ENCODE measurements at places on chromosomes 7 and 10.

- no peak for DNase-seq
Measured at GRCh38 chr10:118047157-118047719, 497 bp upstream of the RAB11FIP2 start.

DNA sequence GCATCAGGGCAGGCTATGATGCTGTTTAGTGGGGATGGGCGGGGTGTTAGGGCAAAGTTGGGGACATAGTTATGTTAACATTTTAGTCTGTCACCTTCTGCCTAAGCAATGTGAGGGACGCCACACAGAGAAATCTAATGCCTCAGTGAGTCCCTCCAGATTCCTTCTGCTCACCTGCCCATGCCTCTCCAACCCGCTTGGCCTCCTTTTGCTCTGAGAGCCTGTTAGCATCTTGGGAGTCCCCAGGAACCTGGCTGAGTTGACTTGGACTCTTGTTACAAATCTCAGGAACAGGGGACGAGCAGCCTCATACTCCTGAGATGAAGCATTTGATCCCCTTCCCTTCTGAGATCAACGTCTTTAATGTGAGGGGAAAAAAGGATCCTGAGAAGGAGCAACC lies 336.8 kb downstream of the CCSER2 start:
- DNase-seq, result no peak

DNA sequence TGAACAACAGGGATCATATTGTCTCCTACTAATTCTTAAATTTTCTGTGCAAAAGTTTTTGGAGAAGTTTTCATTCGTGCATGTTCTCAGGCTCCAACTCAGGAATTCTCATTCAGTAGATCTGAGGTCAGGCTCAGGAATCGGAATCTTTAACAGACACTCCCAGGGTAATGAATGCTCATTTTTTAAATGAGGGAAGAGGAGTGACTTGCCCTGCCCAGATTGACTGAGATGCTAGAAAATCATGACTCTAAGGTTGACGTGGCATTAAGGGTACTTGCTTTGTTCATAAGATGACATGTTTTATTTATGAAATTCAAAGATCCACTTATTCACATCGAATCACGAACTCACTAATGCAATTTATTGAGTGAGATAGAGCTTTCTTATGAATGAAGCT lies 196.6 kb upstream of the NPVF start:
- DNase-seq, result no peak

- no peak for DNase-seq
Measured at GRCh38 chr7:92044148-92044547, 90.1 kb downstream of the CYP51A1 start.

DNA sequence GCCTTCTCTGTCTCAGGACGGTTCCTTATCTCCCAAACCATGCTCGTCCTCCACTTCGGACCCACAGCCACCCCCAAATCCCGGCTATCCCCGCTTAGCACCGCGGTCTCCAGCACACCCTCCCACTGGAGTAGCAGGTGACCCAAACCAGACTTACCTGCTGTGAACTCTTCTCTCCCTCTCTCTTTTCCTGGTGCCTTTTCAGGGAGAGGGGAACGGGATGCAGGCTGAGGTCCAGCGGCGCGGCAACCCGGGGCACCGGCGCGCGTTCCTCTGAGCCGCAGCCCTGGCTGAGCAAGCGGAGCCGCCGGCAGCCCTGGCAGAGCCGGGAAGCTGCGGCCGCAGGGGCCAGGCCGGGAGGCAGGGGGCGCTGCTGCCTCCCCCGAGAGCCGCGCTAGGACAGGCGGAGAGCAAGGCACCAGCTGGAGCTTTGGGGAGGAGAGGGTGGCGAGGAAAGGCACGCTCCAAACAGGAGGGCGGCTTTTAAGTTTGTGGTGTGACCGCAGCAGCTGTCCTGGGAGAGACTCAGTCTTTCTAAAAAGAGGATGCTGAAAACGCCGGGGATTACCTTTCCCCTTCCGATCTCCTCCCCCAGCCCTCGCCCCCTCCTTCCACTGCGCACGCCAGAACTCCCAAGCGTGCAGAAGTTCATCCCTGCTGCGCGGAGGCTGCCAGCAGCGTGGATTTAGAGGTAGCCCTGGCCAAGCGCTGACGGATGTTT lies at the start of gene SEMA3D:
Gene SEMA3D (minus strand): TSS at position 536 of the 721 bp plus-strand sequence. CDS start 65,165 bp downstream, outside the sequence.
- peak; percentile 85 for DNase-seq

DNA sequence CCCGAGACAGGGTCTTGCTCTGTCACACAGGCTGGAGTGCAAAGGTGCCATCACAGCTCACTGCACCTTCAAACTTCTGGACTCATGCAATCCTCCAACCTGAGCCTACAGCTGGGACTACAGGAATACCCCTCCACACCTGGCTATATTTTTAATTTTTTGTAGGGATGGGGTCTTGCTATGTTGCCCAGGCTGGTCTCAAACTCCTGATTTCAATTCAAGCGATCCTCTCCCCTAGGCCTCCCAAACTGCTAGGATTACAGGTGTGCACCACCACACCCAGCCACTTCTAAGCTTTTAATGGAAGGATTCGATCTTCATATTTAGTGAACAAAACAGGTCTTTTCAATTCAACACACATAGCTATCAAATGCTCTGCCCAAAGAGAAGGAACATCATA lies 29.7 kb downstream of the FZD9 start:
- no peak for DNase-seq

DNA sequence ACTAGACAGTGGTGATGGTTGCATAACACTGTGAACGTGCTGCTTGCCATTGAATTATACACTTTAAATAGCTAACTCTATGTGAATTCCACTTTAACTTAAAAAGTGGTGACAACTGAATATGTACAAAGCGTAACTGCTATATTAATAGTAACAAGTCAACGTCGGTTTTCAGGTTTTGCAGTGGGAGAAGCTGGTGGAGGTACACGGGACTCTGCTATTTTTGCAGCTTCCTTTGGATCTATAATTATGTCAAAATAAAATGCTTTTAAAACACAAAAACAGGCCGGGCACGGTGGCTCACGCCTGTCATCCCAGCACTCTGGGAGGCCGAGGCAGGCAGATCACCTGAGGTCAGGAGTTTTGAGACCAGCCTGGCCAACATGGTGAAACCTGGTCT lies 21.0 kb downstream of the AP5Z1 start:
- DNase-seq, result no peak

DNA sequence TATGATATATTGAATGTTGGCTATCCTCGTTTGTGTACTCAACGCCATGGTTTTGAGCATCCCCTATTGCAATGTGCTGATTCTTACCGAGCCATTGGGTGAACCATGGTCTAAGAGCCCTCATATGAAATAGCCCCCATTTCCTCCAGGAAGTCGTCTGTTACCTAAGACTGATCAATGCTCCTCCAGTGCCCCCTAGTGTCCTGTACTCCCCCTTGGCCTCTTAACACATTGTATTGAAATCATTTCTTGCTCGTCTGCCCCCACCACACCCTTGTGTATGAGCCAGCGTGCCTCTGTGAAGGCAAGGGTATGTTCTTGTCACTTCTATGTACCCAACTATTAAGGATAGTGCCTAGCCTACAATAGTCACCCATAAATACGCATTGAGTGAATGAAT lies 11.2 kb upstream of the SLC35B4 start:
- DNase-seq, result peak; percentile 53

DNA sequence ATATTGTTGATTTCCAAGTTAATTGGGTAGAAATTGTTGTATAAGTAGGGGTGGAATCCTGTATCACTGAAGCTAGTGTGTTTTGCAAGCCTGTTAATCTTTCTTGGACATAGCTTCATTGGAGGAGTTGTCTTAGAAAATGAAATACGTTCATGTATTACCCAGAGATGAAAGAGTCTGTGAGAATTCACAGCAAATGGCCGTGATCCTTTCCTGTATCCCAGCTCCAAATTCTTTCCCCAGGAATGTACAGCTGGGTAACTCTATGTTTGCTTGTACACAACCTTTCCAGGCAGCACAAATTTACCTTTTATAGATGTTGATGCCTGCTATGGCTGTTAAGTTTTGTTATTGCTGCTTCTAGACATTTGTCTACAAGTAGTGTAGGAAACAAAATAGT lies 18.7 kb downstream of the MYPN start:
- DNase-seq, result no peak

DNA sequence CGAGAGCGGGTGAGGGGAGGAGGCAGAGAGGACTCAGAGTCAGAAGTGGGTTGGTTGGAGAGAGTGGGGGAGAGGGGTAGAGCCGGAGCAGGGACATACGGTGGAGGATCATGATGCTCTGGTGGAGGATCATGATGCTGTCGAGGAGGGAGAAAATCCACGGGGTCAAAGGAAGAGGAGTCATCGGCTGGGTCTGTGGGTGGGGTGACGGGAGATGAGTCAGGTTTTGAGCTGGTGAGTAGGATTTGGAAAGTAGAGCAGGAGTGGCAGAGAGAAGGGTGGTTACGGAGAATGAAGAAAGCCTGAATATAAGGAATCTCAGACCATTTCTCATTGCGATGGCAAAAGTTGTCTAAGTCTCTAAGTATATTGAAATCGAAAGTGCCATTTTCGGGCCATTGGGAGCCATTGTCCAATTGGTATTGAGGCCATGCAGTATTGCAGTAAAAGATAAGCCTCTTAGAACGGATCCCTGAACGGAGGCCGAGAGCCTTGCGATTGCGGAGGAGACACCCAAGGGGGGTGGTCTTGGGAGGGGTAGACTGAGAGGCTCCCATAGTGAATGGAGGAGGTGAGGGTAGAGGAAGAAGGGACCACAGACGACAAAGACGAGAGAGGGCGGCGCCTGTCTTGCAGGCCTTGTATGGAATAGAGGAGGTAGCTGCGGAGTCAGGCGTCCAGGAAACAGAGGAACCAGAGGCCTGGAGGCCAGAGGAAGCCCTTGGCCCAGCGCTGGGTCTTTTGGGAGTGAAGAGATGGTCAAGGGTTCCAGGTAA lies 23.8 kb downstream of the SCIN start:
- no peak for DNase-seq

GRCh38 chr10:132578287-132578951 lies 40.8 kb downstream of the INPP5A start:
- DNase-seq, result no peak

DNA sequence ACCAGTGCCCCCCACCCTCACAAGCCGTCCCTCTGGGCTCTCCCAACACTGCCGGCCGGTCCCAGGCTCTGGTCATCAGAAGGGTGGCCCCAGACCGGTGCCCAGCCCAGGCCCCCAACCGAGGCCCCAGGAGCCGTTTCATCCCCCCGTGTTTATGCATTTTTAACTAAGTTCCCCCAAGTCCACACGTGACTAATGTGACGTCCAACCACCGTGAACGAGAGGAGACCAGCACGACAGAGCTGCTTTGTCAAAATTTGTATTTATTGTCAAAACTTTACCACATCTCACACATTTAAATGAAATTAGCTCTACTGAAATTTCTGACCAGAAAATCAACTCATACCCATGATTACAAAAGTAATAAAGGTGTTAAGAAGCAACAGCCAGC lies 8.6 kb downstream of the VENTX start:
- no peak for DNase-seq

- DNase-seq, result no peak
Measured at GRCh38 chr7:31059551-31059950, 7.4 kb downstream of the ADCYAP1R1 start.

DNA sequence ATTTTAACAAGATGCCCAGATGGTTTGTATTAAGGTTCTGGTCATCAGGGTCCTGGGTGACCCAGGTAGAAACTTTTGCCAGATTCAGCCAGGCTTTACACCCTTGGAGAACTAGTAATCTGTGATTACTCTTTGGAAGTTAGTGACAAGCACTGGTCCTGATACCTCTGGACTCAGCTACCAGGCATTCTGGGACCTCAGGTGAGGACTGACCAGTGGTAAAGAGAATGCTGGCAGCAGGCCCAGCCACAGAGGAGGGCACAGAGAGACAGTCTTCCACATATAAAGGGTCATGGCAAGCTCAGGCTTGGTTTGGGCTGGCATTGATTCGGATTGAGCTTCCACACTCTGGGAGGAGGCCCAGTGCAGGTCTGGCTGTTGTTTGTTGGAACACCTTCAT lies 112.0 kb upstream of the CHST15 start:
- no peak for DNase-seq

- DNase-seq, result peak; percentile 90
Measured at GRCh38 chr7:134827889-134828288, 48.5 kb downstream of the CALD1 start.

- DNase-seq, result no peak
Measured at GRCh38 chr7:17590221-17590620, 291.8 kb downstream of the AHR start.

Measured in fibroblast of the aortic adventitia (primary cell).